ENCODE measurements at places on chromosomes 7 and 10.

DNA sequence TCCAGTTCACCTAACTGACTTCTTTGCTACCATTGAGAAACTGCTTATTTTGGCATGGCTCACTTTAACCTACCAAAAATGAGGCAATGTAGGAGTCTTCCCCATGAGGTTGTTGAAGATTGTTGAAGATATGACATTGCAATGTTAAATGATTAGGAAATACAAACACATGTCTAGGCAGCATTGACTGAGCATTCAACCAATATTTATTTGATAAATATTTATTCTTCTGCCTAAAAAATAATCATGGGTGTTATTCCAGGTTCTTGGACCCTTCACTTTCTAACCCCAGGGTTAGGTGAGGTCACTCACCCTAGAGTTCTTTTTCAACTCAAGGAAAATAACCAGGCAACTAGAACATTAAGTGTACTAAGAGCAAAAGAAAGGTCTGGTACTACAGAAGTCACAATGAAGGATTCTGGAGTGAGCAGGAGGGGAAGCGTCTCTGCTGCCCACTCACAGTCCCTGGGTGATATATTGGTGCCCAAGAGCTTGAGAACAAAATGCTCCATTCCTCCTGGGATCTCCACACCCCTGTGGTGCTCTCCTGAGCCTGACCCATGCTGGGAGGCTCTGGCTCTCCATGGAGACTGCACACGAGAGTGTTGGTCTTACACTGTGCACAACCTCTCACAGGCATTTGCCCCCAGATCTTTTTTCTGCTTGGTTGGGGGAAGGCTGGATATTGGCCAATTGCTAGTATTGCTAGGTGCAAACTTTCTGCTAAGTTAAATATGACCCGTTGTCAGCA, 123.4 kb downstream of the SPAG6 start:
- no peak for DNase-seq

- DNase-seq, result no peak
Measured at GRCh38 chr7:10022957-10023356, 950.7 kb upstream of the PHF14 start.

GRCh38 chr10:48554656-48555055, 50.2 kb downstream of the ARHGAP22 start:
- no peak for DNase-seq

DNA sequence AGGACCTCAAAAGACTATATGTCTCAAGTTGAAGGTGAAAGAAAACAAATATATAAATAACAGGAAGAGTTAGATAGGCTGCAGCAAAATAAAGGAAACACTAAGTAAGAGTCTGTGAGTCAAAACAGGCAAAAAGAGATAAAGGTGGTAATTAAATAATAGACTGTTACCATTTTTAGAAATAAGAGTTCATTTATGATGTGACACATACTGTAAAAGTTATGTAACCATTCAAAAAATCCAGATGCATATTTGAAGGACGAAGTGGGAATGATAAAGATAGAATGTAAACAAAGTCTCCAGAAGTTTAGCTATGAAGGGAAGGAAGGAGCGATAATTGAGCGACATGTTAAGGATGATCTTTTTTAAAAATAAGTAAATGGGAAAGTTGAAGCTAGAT, 50.5 kb downstream of the HECTD2 start:
- no peak for DNase-seq

- DNase-seq, result no peak
Measured at GRCh38 chr7:121305109-121305508, 23.7 kb upstream of the WNT16 start.

DNA sequence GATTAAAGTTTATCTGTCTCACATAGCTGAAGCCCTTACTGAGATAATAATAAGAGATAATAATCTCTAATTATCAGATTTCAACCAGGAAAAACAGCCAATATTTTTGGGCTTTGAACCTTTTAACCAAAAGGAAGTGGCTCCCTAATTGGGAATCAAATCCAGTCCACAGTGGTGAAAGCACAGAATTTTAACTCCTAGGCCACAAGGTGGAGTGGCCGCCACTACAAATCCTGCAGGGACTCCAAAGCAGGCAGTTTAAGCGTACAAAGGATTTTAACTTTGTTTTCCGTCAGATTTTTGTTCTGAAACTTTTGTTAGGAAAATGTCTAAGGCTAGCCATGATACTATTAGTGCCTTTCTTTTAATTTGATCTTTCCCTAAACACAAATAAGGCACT, 99.6 kb upstream of the CCNY start:
- no peak for DNase-seq

DNA sequence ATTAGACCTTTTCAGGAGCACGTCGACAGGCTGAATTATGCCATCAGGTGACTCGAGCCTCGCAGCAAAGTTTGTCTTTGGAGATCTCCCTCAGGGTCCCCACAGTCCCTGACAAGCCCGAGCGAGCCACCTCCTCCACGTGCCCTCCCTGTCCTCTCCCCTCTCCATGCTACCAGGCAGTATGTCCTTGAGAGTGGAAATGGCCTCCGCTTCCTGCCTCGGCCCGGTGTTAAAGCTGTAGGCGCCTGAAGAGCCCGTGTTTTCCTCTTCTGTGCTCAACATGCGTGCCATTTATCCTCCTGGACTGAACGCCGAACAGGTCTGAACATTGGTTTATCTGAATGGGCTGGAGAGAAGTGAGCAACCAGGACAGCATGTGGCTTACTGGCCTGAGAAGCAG, 82.6 kb downstream of the GPR26 start:
- no peak for DNase-seq

DNA sequence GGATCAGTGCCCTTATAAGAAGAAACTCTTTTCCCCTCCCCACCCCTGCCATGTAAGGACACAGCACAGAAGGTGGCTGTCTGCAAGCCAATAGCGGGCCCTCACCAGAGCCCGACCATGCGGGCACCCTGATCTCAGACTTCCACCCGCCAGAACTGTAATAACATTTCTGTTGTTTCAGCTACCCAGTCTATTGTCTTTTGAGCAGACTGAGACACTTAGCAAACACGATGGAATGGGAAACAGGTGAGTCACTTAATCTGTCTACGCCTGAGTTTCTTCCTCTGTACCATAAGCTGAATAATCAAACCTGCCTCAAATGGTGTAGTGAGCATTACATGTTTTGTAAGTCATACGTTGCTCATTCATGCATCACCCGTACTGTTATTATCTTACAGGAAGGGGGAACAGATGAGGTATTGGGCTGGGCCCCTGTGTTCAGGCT, 58.2 kb downstream of the STRA8 start:
- no peak for DNase-seq

GRCh38 chr7:120609136-120609753, 248.7 kb downstream of the TSPAN12 start:
- DNase-seq, result no peak

DNA sequence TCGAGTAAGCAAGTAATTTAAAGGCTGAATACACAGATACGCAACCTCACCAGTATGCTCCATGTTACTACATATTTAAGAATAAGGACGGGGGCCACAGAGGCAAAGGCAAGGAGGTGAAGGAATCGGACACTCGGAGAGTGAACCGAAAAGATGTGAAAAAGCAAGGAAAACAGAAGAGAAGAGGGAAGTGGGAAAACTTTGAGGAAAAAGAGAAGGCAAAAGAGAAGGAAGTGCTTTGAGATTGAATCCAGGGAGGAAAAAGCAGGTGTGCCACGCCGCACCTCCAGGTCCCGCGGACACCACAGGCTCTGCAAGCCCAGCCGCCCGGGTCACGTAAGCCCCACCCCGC, 367 bp upstream of the AVL9 start:
- no peak for DNase-seq

- DNase-seq, result no peak
Measured at GRCh38 chr7:30920021-30920583, 8.4 kb downstream of the AQP1 start.

Data from brain pericyte (primary cell).